Stimulated activated CD4-positive, alpha-beta T cell treated with anti-CD3 and anti-CD28 coated beads, Interleukin-1b, Interleukin-23, amount 100 ng/mL, for 24 hours (primary cell): ENCODE measurements at places on chromosomes 6 and 20.

DNA sequence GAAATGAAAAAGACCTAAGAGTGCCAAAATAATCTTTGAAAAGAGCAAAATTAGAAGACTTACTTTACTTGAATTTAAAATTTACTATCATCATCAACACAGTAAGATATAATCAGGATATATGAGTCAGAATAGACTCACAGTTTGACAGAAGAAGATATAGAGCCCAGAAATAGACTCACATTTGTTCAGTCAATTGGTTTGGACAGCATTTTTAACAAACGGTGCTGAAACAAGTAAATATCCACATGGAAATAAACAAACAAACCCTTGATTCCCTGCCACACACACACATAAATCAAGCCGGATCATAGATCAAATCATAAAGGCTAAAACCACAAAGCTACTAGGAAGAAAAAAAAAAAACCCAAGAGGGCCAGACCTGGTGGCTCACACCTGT, 291.1 kb downstream of the ADGRG6 start:
- DNase-seq: no peak

GRCh38 chr6:99026135-99026534, 78.4 kb upstream of the FBXL4 start:
- DNase-seq: no peak

DNA sequence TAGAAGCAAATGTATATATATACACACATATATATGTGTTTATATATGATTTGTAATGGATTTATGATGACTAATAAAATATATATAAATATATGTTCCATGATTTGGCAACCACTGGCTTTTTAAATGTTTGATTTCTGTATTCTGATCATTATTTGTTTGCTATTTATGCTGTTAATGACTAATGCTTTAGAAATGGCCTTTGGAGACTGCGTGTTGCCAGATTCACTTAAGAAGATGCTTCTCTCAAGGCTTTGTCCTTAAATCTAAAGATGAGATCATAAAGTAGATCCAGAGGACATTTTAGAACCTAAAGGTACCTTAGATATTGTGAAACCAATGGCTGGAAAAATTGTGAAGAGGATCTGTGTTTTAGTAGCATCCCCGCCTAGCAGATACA, 116.0 kb upstream of the SUPT3H start:
- no peak for DNase-seq

GRCh38 chr6:72421387-72421786, 200.5 kb upstream of the KCNQ5 start:
- DNase-seq: no peak

DNA sequence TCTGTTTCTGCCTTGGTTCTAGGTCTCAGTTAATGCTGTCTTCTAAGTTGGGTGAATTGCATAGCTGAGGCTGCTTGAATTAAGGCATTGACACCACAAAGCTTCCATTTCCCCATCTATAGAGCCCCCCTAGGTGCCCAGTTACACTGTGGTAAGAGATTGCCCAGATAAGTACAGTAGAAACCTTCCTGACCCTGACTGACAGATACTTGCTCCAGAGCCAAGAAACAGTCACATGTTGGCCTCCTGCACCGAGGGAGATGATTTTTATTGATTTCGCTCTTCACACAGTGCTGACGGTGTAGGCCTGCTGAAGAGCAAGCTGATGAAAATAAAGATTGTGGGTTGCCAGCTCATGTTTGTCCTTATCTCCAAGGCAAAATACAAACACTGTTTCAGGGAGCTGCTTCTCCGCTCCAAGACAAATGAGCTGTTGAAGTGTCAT, 67.9 kb downstream of the TRMT11 start:
- DNase-seq: no peak

- DNase-seq: no peak
These were observed 141.1 kb downstream of the CEP57L1 start for GRCh38 chr6:109236115-109237076.

DNA sequence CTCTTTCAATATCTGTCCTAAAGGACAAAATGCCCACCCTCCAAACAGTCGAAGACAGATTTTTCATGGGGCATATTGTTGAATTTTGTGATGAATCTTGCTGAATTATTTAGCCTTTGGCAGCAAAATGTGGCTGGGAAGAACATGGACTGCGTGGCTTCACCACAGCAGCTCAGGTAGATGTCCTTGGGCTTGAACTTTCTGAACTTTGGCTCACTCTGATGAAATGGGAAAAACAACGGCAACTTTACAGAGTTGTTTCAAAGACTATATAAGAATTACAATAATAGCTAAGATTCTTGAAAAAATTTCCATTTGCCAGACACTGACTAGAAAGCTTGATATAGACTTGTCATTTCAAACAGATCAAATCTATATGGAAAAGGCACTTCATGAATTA, 52.8 kb upstream of the IL20RA start:
- no peak for DNase-seq
